SW 1271 (cell line): ENCODE measurements at places on chromosomes 11 and 22.

GRCh38 chr11:33445761-33446161 is 188.6 kb downstream of the HIPK3 start:
- DNase-seq, result peak; percentile 29

DNA sequence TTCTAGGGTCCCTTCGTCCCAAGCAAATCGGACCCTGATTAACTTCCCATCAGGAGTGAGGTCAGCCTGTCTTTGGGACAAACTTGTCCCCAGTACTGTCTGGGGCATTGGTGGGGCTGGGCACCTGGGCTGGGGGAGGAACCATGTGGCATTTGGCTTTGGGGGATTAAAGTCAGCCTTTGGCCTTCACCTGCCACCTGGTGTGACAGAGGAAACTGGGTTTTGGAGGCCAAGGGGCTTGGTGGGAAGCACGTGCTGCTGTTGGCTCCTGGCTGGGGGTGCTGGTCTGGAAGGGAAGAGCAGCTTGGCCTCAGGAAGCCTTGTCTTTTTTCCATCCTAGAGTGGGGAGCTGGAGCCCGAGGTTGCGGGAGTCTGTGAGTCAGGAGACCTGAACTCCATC is 78.4 kb upstream of the NECTIN1 start:
- no peak for DNase-seq

GRCh38 chr11:19091366-19091765 is 25.6 kb upstream of the ZDHHC13 start:
- no peak for DNase-seq

GRCh38 chr11:6067502-6067901 is 36.9 kb upstream of the OR56A1 start:
- no peak for DNase-seq

GRCh38 chr11:74783241-74783871 is 34.7 kb downstream of the RNF169 start:
- peak; percentile 64 for DNase-seq

- DNase-seq, result no peak
Observed at GRCh38 chr22:29689880-29690213, 30.0 kb upstream of the CABP7 start.

GRCh38 chr22:25351631-25352293 is 132.3 kb downstream of the CRYBB2 start:
- no peak for DNase-seq

- no peak for DNase-seq
Observed at GRCh38 chr11:74557526-74557925, 34.9 kb upstream of the POLD3 start.

DNA sequence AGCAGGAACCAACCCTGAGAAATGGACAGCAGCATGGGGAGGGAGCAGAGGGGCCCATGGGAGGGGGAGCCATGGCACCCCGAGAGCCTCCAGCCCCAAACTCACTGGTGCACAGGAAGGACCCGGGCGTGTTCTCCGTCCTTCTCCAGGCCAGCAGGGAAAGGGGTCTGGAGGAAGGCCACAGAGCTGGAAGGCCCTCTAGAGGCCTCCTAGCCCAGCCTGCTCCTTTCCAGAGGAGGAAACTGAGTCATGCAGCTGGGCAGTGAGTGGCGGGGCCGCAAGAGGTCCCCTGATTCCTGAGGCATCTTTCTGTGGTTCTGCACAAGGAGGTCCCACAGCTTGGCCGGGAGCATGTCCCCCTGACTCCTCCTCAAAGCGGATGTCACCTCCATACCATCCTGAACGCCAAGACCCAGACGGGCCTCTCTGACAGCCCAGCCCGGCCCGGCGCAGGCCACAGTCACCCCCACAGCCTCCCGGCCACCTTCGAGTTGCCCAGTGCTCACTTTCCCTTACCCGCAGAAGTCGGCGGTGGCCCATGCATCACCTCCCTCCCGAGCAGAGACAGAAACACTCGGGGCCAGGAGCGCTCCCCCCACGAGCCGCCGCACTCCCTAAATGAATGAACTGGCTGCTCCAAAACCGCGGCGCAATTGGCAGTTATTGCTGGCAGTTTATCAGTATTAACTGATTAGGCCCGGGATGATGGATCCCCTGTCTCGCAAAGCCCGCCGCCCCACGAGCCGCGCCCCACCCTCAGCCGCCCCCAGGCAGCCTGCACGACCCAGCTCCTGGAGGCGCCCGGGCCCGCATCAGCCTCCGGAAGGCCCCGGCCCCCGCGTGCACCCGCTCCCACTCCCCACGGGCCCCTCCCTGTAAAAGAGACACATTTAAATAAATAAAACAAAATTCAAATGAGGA is 272.5 kb downstream of the BUD13 start:
- DNase-seq, result no peak

DNA sequence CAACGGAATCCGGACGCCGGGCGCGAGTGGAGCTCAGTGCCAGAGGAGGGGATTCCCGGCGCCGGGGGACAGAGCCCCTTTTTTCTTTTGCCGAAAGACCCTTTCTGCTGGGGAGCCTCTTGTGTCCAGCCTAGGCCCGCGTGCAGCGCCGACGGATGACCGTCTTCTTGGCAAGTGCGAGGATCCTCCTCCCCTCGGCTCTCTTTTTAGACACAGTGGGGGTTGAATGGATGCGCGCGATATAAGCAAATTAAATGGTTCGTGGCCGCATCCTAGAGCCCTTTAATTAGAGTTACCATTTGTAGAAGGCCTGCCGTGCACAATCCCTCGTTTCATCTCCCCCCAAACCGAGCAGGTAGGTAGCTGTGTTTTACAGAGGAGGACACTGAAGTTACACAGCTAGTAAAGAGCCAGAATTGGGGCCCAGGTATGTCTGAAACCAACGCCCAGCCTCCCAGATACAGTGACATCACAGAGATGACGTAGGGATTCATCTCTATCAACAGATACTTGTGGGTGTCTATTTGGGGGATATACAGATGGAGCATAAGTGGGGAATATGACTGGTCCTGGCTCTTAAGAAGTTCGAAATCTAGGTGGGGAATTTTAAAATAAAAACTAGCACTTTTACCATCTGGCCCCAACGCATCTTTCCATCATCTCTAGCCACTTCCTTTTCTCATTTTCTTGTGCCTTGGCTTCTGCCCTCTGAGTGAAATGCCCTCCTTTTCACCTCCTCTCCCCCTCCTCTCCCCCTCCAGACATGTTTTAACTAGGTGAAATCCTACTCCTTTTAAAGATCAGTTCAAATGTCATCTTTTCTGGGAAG is 875 bp downstream of the TCP11L1 start:
- peak; percentile 61 for DNase-seq

DNA sequence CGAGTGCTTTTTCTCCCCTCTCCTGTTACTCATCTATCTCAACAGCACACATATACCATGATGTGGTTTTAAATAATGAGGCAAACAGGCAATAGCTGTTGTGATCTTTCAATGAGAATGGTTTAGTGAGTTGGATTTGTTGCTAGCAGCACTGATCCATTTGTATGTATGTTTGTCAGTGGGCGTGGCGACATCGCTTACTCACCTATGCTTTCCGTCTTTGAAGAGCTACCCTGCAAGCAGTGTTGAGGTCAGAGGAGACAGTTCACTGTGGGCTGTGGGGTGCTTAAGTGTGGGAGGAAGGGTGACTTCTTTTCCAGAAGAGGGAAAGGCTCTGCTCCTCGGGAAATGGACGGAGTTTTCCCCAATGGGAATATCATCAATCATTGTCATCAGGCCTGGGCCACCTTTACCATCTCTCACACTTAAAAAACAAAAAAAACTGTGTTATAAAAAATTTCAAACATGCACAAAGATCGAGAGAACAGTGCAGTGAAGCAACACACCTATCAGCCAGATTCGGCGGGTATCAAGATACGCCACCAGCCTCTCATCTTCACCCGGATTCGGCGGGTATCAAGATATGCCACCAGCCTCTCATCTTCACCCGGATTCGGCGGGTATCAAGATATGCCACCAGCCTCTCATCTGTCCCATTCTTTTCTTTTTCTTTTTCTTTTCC is 83.8 kb downstream of the TBC1D22A start:
- no peak for DNase-seq

DNA sequence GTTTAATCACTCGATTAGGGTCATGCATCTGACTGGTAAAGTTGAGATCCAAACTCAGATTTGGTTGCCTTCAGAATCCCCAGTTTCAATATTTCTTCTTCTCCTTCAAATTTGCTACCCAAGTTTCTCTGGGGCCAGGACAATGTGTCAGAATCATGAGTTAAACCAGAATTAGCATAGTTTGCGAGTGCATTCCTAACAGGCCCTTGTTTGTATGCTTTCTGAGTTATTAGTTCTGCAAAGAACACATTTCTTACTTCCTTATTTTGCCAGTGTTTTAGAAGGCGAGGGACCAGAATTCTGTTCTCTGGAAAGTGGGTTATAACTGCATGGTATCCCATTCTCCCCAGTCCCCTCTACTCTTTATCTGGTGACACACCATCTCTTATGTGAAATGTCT is 112.0 kb downstream of the ARL14EP start:
- no peak for DNase-seq

DNA sequence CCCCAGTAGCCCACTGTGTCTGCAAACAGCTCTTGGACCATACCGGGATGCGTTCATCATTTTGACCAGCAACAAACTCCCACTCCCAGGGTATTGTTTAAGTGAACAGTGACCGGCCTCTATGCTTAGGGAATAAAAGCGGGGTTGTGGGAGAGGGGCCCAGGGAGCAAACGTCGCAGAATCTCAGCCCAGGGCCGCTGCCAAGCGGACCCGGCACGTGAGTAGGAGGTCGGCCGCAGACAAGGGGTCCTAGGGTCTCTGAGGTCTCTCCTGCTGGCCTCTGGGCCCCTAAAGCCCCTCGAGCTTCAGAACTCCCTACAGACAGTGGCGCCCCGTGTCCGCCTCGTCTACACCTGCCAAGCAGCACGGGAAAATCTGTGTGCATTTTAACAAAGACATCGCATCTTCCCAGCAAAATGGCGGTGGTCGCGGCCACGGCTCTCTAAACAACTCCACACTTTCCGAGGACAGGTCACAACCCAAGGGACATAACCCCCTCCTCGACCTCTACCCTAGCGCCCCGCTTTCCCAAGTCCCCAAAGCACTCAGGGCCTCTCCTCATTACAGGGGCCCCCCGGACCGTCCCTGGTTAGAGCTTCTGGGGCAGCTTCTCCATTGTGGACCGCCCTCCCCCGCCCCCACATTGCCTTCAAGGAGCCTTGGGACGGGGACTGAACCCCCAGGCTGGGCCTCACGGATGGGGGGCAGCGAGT is 3.9 kb upstream of the GCAT start:
- DNase-seq, result no peak

- DNase-seq, result no peak
Observed at GRCh38 chr11:60905047-60905446, 1.3 kb downstream of the PRPF19 start.

DNA sequence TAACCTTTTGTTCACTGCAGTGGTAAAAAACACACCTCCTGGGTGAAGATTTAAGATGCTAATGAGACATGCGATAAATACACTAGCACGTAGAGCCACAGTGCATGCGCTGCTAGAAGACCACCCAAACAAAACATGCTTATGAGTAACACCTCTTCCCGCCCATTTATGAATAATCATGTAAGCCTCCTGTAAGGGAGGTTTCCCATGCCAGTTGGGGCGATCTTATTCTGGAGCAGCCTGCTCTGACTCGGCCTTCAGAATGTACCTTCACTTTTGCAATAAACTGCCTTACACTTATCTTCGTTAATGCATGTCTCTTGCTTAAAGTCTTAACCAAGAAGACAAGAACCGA is 18.1 kb upstream of the SCARF2 start:
- no peak for DNase-seq

DNA sequence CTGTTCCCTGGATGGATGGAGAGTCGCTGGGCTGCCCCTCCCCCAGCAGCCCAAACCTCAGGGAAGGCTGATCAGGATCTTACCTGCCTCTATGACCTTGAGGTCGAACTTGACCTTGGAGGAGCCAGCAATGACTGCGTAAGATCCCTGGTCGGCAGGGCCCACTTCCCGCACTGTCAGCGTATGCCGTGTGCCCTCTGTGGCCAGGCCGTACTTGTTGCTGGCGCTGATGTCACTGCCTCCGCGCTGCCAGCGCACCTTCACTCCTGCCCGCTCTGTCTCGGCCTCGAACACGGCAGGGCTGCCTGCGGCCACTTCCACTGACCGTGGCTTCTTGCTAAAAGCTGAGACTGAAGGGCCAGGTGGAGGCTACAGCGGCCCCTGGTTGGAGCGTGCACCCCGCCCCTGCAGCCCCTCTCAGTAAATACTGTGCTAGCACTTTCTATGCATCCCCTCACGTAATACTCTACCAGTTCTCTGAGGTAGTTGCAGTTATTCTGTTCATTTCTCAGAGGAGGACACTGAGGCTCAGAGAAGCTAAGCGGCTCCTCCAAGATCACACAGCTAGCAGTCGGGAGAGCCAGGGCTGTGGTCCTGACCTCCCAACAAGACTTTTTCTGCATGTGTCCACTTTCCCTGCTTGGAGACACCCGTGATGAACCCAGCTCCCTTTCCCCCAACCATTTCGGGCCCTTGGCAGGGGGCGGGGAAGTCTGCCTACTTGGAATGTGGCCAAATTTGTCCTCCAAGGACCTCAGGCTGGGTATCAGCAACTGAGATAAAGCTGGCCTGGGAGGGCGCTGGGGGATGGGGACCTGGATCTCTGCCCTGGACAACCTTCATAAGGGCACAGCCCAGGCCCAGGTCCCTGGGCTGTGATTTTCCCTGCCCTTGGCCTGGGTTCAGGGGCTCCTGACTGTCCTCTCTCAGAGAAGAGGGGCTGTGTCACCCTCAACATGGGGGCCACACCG is 1.1 kb downstream of the MYBPC3 start:
- DNase-seq, result no peak

DNA sequence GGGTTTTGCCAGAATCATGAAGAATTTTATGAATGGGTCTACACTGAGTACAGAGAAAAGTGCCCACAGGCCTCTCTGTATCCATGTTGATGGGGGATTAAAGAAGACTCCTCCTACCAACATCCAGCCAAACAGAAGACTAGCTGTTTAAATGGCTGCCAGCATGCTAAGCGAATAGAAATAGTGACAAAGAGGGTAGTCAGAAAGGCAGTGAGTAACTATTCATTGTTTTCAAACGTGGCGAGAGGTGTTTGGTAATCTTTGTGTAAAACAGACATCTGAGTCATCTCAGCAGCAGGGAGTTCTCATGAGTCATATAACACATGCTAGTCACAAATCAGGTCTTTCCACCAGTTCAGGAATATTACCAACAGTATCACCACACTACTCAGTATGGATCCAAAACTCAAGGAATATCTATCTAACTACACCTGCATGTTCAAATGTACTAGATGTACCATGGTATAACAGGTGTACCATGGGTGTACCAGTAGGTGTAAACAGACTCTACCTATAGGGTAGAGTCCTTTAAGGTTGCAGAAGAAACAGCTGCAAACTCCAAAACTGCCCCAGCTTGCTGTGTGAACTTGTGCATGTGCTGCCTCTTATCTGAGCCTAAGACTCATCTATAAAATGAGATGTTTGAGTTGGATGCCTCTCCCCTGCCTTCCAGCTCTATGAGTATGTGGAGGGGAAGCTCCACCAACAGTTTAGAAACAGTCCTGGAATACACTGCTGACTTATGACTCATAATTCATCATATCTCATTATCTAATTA is 82.0 kb downstream of the SLC1A2 start:
- DNase-seq, result peak; percentile 93

GRCh38 chr11:29842061-29842460 is 174.8 kb downstream of the KCNA4 start:
- DNase-seq, result no peak

DNA sequence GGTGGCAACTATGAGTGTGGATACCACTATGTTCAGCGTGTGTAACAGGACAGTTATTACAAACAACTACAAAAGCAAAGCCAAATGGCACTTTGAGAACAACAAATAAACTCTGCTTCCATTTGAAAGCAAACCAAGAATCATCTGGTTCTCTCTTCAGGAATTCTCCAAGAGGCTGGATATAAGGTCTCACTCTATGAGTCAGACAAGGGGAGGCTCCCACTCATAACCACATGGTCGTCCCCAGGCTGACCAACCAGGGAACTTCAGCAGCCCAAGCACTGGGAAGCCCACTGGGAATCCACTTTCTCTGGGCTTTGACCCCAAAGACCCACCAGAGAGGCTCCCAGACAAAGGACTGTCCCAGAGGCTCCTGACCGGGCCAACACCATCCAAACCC is 35.3 kb downstream of the DGCR2 start:
- no peak for DNase-seq
